ENCODE measurements at places on chromosomes 13 and 19.

- no peak for DNase-seq
These were observed 187.5 kb downstream of the GPC6 start for GRCh38 chr13:93413972-93414717.

- DNase-seq: no peak
These were observed 91.9 kb upstream of the MBNL2 start for GRCh38 chr13:97130190-97130589.

DNA sequence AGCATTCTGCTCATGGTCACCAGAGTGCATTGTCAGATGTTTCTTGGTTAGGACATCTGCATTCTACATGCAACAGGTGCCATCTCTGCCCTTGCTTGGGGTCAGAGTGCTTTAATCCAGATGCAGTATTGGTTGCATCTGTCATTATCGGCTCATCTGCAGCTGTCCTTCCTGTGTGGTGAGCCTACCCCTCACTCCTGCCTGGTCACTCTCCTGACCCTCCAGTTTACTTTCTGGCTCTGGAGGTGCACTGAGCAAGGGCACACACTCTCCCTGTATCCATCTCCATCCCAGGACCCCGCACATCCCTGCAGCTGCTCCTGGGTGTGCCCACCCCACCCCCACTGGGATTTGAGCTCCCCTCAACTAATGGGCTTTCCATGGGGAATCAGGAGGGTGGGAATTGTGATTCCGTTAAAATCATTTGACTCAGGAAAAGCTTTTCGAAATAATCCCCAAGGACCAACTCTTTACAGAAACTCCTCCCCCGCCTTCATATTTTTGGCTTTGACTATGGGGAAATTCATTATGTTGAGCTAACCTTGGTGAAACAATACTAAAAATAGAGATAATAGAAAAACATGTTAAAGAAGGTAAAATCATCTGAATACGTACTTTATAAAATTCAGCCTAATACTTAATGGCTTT is 70.2 kb downstream of the COL4A2 start:
- DNase-seq: no peak

- peak; percentile 72 for DNase-seq
These were observed at the start of gene NAT14 for GRCh38 chr19:55484593-55485438. NAT14 (plus strand) TSS chr19:55485188; CDS start chr19:55485709, 521 bp downstream.

DNA sequence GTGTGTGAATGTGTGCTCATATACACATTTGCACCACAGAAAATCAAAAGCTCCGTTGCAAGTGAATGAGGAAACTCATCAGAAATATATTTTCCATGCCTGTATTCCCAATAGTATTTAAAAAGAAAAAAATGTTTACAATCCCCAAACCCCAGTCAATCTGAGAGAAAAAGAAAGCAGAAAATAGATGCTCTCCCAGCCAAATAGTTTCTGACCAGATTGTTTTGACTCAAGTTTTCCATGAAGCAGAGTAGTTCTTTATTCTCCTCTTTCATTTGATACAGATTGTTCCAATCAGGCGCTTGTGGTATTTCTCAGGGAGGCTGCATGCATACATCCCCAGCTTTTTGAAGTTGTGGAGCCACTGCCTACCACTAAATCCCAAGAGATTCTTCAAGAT is 110.6 kb downstream of the STARD13 start:
- no peak for DNase-seq

Data from RWPE1 (cell line).